ENCODE measurements at places on chromosomes 5 and 9. TPM values are rescaled to one million over a fixed set of nuclear protein-coding genes. Genes with fewer than 3 reads are reported as not detected.

The AMACR gene
- 6.8 TPM for total RNA-seq

The FST gene
- not detected for total RNA-seq

The ENTREP1 gene
- total RNA-seq, result not detected

The TLX3 gene
- total RNA-seq, result not detected

The SPINK6 gene
- not detected for total RNA-seq

The EGR1 gene
- total RNA-seq, result 15.9 TPM

The GOLPH3 gene
- 78.8 TPM for total RNA-seq

The AGXT2 gene
- not detected for total RNA-seq

The DRD1 gene
- not detected for total RNA-seq

The BARHL1 gene
- total RNA-seq, result not detected

The TRIM7 gene
- total RNA-seq, result 0.56 TPM

The SUSD1 gene
- total RNA-seq, result 23.7 TPM

The LCN1 gene
- not detected for total RNA-seq

The SPATA31A3 gene
- not detected for total RNA-seq

The ANKRD18A gene
- 5.0 TPM for total RNA-seq

The OR1J2 gene
- not detected for total RNA-seq

The CEL gene
- 1.8 TPM for total RNA-seq

The NTNG2 gene
- total RNA-seq, result 10.1 TPM

All from T-helper 1 cell treated with Interleukin-12 subunit alpha and Interleukin-12 subunit beta and Interleukin-4 antibody, amounts not matched to agents 30 ng/mL and 1 ng/mL, for 36 hours (primary cell).